ENCODE measurements at places on chromosomes 5 and 9.

DNA sequence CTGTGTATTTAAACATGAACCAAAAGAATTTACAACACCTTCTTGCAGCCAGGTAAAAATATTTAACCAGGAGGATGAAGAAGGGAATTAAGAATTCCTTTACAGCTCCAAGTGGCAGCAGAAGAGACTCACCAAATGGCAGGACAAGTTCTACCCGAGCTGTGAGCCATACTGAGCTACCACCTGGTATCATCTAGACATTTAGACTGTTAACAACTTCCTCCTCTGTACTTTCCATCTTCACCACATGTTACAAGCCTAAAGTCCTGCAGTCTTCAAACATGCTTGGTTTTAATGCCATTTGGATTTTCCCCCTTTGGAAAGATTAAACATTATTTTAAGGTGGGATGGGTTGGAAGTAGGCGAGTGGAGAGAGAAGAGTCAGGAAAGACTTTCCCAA, 190.2 kb downstream of the TRPM6 start:
- DNase-seq = no peak

- DNase-seq = no peak
These were observed 42.3 kb downstream of the BASP1 start for GRCh38 chr5:17259630-17260257.

- DNase-seq = peak; percentile 72
These were observed 98.3 kb downstream of the PPARGC1B start for GRCh38 chr5:149828161-149829011.

GRCh38 chr5:171852255-171852681, 66.7 kb downstream of the SMIM23 start:
- no peak for DNase-seq

DNA sequence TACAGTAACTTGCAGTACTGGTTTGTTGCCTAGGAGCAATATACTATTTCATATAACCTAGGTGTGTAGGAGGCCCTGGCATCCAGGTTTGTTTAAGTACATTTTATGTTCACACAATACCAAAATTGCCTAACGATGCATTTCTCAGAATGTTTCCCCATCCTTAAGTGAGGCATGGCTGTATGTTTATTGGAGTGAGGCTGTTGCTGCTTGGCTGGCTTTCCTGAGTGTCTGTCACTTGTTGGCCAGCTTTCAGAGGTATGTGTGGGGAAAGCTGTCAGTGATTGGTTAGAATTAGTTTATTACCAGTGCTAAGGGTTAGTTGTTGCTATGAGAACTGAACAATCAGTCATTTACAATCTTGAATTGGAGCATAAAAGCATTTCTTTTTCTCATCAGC, 154.1 kb upstream of the CDH12 start:
- DNase-seq = no peak

- no peak for DNase-seq
These were observed 364.1 kb upstream of the RORB start for GRCh38 chr9:74132986-74133385.

DNA sequence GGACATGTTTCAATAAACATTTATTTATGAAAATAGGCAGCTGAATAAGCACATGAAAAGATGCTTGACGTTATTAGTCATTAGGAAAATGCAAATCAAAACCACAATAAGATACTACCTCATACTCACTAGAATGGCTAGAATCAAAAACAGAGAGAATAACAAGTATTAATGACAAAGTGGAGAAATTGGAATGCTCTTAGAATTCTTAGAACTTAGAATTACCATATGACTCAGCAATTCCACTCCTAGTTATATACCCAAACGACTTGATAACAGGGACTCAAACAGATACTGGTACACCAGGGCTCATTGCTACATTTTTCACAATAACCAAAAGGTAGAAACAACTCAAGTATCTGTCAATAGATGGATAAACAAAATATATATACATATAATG, 15.1 kb upstream of the TRIM36 start:
- no peak for DNase-seq

- no peak for DNase-seq
These were observed 16.8 kb downstream of the STXBP1 start for GRCh38 chr9:127628758-127629467.

DNA sequence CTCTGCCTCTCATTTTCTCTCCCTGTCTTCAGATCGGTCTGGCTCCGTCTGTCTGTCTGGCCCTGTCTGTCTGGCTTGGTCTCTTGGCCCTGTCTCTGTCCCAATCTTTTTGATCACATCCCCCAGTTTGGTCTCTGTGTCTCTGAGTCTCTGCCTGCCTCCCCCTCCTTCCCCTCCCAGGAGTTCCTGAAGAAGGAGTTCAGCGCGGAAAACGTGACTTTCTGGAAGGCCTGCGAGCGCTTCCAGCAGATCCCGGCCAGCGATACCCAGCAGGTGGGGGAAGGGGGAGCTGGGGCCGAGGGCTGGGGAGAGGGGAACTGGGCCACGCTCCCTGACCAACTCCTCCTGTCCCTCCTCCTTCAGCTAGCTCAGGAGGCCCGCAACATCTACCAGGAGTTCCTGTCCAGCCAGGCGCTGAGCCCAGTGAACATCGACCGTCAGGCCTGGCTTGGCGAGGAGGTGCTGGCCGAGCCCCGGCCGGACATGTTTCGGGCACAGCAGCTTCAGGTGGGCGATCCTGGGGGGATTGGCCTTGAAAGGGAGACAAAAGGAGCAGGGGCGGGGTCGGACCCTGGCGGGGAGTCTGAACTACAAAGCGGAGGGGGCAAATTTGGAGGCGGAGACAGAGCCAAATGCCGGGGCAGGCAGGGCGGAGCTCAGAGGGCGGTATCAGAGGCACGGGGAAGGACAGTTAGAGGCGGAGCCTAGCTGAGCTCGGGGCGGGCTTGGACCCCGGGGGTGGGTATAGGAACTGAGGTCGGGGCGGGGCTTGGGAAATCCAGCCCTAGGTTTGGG, 9.0 kb downstream of the RGS14 start:
- DNase-seq = no peak

GRCh38 chr9:136403915-136404800, 4.2 kb upstream of the SNAPC4 start:
- no peak for DNase-seq

- DNase-seq = no peak
These were observed 11.9 kb downstream of the EHMT1 start for GRCh38 chr9:137630679-137631078.

- DNase-seq = no peak
These were observed 222.4 kb downstream of the MAPKAP1 start for GRCh38 chr9:125484350-125485282.

GRCh38 chr5:96128204-96128864, 166.7 kb upstream of the ELL2 start:
- DNase-seq = no peak

GRCh38 chr5:9395706-9396105, 150.2 kb downstream of the SEMA5A start:
- no peak for DNase-seq

DNA sequence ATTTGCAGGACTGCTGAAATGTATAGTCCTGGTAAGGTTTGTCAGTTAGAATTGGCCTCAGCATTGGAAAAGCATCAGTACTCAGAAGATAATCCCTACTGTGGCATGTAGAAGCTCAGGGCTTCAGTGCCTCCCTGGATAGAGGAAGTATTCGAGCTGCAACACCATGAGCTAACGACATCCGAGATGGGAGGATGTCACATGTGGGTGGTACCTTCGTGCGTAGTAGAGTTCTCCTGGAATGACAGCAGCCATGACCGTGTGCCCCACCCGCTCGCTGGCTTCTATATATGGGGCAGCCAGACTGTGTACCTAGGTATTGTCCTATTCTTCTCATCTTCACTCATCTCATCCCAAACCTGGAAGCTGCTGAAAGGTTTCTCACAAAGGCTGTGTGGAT, 345.8 kb upstream of the KLF9 start:
- DNase-seq = no peak

DNA sequence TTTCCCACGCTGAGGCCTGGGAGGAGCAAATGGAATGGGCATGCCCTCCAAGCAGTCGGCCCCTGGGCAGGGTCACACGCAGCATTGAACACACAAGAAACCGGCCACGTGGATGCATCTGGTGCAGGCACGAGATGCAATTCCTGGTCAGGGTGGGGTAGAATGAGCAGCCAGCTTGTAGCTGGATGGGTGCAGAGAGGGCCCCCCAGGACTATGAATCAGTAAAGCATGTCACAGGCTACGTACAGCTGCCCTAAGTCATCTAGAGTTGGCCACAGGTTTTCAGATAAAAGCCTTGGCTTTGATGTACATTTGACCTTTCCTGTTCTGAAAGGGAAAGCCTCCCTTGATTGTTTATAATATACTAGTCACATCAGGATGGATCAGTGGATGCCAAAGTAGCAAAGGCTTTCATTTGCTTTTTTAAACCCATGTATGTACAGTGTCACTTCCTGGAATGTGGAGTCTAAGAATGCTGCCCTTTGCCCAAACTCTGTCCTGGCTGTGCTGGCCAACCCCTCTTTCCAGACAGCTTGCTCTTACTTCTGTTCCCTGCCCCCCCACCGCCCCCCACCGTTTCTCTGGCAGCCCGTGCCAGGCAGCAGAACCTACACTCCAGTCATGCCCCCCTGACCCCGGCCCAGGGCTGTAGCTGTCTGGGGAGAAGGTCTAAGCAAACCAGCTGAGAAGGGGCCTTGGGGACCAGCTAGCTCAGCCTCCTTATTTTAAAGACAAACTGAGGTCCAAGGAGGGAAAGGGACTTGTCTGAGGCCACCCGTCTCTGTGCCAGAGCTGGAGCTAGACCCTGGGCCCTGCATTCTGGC, 169.2 kb downstream of the HSPA4 start:
- DNase-seq = no peak

DNA sequence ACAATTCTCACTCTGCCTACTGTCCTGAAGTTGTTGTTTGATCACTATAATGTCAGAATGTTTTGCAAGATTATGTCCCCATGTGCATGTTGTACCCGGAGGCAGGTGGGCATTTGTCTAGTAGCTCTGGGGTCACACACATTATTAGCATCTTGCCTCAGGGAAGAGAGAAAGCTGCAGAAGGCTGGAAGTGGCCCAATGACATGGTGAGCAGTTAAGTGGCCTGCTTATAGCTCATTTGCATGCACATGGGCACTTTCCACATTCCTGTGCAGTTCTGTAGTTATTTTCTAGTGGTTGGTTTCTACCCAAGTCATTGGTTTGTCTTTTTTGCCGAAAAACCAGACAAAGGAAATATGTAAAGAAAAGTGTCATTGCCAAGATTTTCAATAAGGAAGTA, 80.9 kb downstream of the MAP1B start:
- DNase-seq = no peak

- DNase-seq = no peak
These were observed 57.1 kb downstream of the GALNT12 start for GRCh38 chr9:98864281-98865174.

DNA sequence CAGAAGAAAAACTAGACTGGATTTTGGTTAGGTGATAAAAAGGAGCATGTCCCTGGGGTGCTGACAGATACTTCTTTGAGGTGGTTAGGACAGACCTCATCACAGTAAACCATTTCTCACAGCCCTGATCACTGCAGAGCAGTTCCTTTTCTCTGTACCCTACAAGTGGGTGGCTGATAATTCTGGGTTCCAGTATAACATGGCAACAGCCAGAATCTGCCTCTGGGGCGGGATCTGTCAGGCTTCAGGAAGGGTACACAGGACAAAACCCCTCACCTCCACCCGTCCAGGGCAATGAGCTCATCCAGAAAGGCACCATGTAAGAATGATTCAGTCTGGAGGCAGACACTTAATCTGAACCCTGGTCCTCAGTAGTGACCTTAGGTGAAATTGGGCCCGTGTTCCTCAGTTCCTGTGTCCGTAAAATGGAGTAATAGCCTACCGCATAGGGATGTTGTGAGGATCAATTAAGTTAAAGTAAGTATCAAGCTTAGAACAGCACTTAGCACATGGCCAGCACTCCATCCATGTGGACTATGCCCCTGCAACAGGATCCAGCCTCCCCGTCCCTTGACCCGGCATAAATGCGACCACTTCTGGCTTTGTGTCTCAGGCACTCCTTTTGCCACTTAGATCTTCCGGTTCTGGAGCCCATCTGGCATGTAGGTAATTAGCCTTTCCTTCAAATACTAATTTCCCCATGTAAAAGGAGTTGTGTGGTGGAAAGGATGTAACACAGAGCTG, 129.2 kb downstream of the LHFPL2 start:
- no peak for DNase-seq

GRCh38 chr5:4639946-4640345, 500.2 kb upstream of the ADAMTS16 start:
- DNase-seq = no peak

GRCh38 chr5:66503203-66503789, 92.9 kb upstream of the MAST4 start:
- DNase-seq = no peak

DNA sequence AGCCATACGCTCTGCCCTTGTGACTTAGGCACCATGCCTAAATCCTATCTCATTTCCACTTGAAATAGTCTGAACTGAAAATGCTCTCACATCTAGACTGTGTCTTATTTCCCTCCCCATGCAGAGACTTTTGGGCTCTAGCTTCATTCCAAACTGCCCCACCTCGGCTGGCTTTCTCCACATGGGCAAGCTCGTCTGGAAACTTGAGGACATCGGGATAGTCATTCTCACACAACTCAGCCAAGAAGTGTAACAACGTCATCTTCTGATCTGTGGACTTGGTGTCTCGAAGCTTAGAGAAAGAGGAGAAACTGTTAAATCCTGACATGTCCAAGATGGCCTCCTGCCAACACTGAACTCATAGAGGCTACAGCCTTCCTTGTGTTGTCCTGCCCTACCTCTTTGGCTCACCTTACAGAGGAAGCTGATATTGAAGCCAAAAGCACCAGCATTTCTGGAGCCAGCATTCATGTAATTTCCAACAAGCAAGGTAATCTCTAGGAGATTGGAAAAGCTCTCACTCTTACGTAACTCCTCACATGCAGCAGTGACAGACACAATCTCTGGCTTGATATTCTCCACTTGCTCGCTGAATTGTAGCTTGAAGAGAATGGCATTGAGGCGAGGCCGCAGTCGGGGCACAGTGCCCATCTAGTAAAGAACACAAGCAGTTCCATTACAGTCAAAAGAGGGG, 39.6 kb downstream of the PCDHGC5 start:
- no peak for DNase-seq

GRCh38 chr9:108643731-108644510, 211.9 kb downstream of the ACTL7B start:
- no peak for DNase-seq
